ENCODE measurements at places on chromosomes 2 and 18.

DNA sequence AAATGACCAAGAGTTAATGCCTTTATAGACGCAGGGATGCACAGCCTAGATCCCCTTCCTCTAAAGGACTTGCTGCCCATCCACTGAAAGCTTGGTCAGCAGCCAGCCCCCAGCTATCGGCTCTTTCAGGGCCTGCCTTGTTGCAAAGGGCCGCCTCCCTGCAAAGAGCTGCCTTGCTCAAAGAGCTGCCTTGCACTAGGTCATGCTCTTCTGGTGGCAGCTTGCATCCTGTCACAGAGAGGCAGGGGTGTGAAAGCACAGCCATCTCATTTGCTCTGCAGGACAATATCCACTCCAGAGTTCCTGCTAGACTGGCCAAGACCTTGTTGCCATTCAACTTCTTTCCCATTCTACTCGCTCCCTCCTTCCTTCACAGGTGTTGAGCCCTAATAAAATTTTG is 137.1 kb downstream of the MCFD2 start:
- DNase-seq: no peak

GRCh38 chr2:175383286-175383685 is 201.8 kb upstream of the ATP5MC3 start:
- DNase-seq: no peak

DNA sequence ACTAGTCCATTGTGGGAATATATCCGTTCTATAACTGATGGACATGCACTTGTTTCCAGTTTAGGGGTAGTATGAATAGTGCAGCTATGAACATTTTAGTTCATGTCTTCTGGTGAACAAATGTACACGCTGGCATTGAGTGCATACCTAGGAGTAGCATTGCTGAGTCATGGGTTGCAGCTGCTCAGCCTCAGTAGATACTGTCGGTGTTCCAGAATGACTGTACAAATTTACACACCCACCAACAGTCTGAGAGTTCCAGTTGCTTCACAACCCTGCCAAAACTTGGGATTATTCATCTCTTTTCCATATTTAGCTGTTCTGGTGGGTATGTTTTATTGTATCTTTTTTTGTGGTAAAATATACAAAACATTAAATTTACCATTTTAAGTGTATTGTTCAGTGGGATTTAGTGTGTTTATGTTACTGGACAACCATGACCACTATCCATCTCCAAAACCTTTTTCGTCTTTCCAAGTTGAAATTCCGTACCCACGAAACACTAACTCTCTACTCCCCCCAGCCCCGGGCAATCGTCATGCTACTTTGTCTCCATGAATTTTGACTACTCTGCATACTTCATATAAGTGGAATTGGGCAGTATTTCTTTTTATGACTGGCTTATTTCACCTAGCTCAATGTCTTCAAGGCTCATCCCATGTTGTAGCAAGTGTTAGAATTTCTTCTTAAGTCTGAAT is 281.0 kb downstream of the PRKCE start:
- peak; percentile 46 for DNase-seq

DNA sequence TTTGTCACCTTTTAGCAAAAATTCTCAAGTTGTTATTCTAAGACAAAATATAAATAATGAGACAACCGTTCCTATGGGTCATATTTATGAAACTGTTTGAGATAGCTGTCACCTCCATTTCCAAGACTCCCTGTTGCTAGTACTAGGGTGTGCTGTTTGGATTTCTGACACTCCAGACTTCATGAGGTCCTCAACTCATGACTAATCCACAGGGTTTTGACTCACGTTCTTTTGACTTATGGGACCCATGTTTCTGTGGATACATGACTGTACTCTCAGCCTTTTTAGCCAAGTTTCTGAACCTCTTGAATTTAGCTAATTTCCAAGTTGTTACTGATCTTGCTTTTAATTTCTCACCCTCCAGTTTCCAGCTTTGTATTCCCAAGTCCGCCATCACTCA is 178.7 kb upstream of the FAM98A start:
- DNase-seq: no peak

GRCh38 chr2:235951982-235952381 is 216.2 kb downstream of the GBX2 start:
- no peak for DNase-seq

DNA sequence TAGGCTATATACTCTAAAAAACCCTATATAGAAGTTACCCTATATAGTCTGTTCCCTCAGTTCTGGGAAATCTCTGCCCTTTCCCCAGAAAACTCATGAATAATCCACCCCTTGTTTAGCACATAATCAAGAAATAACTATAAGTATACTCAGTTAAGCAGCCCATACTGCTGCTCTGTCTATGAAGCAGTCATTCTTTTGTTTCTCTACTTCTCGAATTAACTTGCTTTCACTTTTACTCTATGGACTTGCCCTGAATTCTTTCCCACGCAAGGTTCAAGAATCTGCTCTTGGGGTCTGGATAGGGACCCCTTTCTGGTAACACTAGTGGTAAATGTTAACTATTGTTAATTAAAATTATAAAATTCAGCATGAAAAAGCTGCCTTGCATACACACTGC is 17.4 kb upstream of the AP1S3 start:
- no peak for DNase-seq

- DNase-seq: no peak
These were observed 60.2 kb upstream of the TCF7L1 start for GRCh38 chr2:85073033-85073432.

- DNase-seq: no peak
These were observed 19.1 kb downstream of the BCL2L11 start for GRCh38 chr2:111139637-111140317.

- no peak for DNase-seq
These were observed 40.8 kb downstream of the DSEL start for GRCh38 chr18:67475673-67476072.
